ENCODE measurements at places on chromosomes 16 and 17.

DNA sequence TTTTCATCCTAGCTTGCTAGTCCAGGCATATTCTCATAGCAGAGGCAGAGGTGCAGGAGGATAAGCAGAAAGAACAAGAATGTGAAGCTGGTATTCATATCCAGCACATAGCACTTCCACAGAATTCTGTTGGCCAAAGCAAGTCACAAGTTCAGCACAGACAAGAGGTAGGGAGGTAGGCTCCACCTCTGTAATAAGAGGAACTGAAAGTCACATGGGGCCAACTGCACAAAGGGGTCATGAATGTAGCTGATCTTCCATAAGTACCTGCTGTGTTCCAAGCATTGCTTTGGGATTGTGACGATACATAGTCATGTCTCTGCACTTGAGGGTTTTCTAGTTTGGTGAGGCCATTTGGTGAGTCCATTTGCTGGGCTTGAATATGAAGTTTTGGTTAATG, 110.8 kb upstream of the MPHOSPH6 start:
- DNase-seq, result no peak

DNA sequence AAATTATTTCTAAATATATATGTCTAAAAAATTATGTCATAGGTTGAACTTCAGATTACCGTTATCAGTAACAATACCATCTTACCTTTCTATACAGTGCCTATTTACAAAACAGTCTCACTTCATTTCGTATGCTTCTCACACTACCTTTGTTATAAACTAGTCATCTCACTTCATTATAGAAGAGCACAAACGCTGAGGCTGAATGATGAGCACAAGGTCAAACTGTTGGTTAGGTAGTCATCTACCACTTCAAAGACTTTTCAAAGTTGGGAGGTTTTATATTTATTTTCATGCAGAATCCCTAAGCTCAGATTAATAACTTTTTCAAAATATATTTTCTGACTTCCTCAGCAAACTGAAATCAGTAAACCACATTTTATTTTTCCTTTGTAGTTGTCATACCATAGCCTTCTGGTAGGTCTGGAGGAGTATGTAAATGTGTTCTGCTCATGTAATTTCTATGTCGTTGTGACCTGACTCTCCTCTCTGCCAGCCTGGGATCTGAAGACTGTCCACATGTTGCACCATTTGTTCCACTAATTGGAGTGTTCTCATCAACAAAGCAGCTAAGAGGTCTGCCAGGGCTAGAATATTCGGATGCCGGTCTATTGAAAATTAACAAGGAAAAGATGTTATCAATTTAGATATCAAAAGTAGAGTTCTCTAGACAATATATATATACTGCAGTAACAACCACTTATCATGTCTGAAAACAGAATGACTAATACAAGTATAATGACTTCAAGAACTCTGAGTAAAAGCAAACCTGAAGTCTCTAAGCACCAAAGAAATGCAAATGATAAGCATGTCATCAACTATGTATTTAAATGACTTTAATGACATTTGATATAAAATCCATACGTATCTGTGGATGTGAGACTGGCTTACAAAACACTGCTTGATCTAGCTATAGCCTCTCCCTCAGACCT, 73.9 kb downstream of the CEP95 start:
- DNase-seq, result no peak

DNA sequence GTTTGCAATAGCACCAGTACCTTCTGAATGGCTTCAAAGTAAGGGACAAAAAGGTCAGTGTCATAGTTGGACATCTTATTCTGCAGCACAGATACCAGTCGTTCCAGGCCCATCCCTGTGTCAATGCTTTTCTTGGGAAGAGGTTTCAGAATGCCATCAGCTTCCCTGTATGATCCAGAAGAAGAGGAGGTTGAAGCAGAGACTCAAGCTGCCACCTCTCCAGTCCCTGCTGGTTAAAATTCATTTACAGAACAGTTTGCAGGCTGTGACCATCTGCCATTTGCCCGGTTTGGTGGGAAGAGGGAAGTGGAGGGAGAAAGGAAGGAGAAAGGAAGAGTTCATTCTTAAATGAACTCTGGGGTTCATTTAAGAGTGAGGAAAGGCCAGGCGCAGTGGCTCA, 18.4 kb upstream of the EXOSC6 start:
- no peak for DNase-seq

DNA sequence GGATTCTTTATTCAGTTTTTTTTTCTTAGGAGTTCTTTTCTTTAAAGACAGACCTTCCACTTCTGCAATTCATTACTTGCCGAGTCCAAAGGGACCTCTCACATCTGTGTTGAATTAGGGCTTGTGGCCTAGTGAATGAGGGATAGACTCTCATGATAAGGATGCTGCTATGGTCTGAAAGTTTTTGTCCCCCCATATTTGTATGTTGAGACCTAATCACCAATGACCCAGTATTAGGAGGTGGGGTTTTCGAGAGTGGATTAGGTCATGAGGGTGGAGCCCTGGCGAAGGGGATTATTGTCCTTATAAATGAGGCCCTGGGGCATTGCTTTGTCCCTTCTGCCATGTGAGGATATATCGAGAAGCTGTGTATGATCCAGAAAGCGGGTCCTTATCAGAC, 9.5 kb downstream of the KRT12 start:
- DNase-seq, result peak; percentile 35

GRCh38 chr17:8896087-8896486, 28.6 kb upstream of the PIK3R6 start:
- no peak for DNase-seq

DNA sequence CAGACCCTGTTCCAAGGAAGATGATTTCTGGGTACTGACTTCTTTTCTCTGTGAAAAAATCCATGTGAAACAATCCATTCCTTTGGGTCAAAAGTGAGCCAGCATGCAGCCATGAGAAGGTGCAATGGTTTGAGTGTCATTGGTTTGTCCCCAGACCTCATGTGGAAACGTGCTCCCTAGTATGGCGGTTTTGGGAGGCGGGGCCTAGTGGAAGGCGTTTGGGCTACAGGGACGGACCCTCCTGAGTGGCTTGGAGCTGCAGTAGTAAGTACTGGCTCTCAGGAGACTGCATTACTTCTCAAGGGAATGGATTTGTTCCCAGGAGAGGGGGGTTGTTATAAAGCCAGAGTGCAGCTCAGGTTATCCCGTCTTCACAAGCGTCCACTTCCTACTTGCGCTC, 19.4 kb downstream of the ELAC2 start:
- DNase-seq, result no peak

DNA sequence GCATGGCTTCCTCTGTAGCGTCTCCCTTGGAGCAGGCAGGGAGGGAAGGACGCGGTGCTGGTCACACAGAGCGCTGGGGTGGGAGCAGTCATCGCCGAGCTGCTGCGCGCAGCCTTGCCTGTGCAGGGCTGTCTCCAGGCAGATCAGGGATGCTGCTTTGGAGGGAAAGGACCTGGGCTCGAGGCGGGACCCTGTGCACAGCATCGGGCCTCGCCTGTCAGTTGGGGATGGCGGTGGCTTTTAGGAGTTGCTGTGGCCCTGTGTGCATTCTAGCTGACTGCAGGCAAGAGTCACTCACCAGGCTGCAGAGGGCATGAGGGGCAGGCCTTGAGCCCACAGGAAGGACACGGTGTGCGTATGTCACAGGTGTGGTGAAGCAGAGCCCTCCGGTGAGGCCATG, 10.1 kb downstream of the ACSF3 start:
- DNase-seq, result no peak

GRCh38 chr17:67449845-67450755, 73.0 kb downstream of the PITPNC1 start:
- no peak for DNase-seq

- DNase-seq, result peak; percentile 53
Measured at GRCh38 chr17:33977729-33978514, 277.2 kb upstream of the CCL2 start.

DNA sequence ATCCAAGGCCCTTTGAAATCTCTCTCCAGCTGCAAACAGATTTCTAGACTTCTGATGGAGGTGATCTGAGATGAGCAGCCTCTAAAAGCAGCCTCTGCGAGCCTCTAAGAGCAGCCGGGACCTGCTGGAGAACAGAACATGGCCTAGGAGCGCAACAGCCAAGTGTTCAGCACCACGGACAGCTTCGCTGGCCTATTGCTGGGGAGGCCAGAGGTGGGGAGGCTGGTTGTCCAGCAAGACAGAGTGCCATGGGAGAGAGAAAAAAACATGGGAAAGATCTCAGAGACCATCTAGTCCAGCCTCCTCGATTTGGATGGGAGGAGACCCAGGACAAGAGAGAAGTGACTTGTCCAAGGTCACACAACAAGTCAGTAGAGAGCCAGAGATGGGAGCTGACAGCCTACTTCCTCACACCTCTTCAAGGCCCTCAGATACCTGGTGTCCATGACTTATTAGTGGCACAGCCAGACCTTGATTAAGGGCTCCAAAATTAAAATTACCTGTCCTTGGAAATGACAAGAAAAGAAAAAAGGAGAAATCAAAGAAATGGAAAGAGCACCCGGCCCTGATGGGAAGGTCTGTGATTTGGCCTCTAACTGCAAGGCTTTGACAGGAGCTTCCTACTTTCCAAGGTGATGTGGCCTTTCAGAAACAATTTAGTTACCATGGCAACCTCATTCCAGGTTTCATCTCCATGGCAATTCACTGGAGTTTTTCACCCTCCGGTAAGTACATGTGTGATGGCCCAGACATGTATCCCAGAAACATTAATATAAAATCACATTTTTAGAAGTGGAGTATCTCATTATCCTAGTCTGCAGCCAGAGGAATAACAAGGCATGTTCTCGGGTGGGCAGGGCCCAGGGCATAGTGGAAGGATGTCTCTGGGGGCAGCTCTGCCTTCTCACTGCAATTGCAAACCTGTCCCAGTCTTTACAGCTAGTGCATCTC, 14.5 kb downstream of the RPRML start:
- no peak for DNase-seq

- no peak for DNase-seq
Measured at GRCh38 chr16:10202649-10203048, 20.4 kb upstream of the GRIN2A start.

GRCh38 chr17:63294776-63295175, 151.3 kb downstream of the CYB561 start:
- DNase-seq, result no peak

DNA sequence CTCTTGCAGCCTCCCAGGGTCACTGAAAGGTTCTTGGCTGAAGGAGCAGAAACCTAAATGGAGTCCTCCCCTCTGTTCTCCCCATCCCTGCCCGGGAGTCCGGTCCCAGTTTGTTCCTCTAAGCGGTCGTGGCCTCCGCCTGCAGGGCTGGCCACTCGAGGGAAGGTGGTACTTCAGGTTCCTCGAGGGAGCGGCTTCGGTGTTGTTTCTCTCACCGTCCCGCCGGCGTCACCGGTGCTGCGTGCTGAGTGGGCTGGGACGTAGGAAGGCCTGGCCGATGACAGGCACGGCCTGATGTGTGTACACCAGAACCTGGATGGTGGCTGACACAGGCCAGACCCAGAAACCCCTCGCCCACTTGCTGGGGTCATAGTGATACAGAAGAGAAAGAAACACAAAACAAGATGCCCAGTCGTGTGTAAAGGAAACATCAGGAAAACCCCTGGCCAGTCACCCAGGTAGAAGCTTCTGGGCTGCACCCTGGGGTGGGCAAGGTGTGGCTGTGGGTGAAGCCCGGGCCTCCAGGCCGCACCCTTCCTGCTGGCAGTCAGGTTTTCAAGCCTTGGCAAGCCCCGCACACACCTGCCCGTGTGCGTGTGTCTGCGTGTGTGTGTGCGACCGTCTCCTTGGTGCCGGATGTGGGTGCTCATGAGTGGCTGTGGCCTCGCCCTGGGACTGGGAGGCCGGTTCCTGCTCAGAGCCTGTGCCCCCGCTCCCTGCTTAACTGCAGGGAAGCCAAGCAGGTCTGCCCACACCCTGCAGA, 52.0 kb downstream of the BAIAP2 start:
- DNase-seq, result no peak

- DNase-seq, result no peak
Measured at GRCh38 chr16:84087466-84088151, 29.1 kb downstream of the MBTPS1 start.

DNA sequence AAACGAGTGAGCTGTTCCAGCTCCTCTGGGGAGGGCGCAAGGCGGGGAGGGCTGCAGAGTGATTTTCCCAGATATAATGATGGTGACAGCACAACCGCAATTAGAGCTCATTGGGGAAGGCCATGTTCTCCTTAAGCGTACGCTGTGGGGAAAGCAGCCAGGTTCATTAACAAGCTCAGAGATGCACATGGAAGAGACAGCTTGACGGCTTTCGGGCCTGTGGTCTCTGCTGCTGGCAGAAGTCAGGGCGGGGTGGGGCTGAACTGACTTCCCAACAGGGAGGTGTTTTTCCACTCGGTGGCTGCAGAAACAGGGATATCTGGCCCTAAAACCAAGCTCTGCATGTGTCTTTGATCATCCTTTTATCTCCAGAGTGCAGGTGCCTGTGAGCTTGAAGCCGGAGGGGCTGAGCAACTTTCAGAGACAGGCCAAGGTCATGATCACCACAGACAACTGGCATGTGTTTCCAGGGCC, 24.0 kb upstream of the CACNG1 start:
- peak; percentile 36 for DNase-seq

GRCh38 chr17:67469208-67469980, 92.3 kb downstream of the PITPNC1 start:
- DNase-seq, result no peak

GRCh38 chr17:81207610-81208581, 14.9 kb downstream of the CEP131 start:
- DNase-seq, result peak; percentile 44

DNA sequence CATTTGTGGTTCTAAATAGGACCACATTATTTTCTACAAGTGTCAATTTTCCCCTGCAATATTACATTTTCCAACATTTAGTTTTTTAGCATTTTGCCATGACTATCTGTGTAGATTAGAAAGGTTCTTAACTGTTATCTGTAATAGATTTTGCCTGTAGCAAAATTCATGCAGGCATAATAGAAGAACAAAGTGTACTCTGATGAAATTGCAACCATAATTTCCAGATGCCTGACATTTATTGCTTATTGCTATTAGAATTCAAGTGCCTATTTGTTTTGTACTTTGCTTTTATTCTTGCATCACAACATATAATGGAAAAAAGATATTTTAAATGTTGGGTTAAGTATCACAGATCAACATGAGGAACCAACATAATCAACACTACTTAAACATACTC, 337.7 kb downstream of the TOX3 start:
- no peak for DNase-seq

DNA sequence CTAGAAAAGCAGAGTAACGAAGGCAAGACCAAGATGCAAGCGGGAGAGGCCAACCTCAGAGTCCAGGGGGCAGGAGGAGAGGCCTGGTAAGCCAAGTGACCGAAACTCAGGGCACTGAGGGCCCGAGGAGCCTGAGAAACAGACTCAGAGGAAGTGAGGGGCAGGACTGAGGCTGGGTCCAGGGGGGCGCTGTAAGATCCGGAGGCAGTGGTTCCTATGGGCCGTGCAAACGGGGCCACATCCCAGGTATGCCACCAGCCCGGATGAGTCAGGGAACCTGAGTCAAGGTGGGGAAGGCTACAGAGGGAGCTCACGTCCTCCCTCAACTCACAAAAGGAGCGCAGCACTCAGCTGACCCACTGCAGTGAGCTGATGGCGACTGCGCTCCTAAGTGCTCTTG, 8.3 kb downstream of the ZDHHC7 start:
- no peak for DNase-seq
